ENCODE measurements at places on chromosomes 3 and 15.

DNA sequence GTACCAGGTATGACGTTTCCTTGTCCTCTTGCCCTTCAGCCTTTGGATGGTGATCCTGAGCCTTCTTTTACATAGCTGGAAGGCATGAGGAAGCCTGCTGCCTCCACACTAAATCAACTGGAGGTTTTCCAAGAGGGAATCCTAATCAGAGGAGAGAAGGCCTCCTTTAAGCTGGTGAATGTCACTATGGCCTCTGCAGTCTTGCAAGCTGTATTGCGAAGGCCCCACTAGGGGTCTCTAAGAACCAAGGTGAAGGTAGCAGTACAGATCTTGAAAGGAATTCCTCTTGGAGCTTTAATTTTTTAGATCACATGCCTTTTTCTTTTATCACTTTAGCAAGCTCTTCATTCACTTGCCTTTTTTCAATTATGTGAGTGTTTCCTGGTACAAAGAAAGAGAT, 119.2 kb downstream of the GHSR start:
- DNase-seq, result no peak

- no peak for DNase-seq
Measured at GRCh38 chr3:72535772-72536171, 312.5 kb downstream of the SHQ1 start.

DNA sequence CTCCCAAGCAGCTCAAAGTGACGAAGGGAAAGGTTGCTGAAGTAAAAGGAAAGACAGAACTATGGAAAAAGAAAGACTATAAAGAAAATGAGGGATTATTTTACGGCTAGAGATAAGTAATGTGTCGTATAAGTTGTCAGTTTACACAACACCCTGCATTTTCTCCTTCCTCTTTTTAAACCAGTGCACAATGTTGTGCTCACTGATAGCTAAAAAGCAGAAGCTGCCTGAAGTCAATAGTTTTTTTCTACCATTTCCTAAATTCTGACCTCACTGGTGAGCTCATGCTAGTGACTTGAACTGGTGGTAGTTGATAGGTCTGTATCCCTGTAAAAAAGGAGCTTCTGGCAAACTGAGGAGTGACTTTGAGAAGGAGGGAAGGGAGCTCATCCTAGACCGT, 368.6 kb upstream of the GBE1 start:
- no peak for DNase-seq

DNA sequence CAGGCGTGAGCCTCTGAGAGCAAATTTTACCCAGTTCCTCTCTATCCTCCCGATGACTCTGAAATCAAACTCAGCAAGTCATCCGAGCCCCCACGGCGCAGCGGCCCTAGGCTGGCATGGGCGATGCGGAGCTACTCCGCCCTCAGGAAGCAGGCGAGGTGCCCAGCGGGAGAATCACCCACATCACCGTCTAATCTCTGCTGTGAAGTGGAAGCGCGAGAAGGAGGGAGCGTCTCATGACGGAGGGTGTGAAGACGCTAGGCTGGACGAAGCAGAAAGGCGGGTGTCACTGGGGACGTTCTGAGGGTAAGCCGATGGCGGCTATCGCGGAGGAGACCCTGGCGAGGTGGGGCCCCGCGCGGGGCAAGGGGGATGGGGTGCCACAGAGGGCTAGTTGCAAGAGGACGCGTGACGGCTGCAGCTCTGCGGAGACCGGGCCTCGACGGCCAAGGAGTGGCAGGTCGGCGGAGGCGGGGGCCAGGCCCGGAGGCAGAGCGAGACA, 9.1 kb upstream of the GNAI2 start:
- DNase-seq, result no peak

- DNase-seq, result no peak
Measured at GRCh38 chr3:112013784-112014143, 15.0 kb downstream of the TAGLN3 start.

- DNase-seq, result no peak
Measured at GRCh38 chr15:57867970-57868798, 161.7 kb downstream of the POLR2M start.

Data from stromal cell of bone marrow (primary cell).